Fibroblast of mammary gland (primary cell): ENCODE measurements at places on chromosomes 2 and 18.

DNA sequence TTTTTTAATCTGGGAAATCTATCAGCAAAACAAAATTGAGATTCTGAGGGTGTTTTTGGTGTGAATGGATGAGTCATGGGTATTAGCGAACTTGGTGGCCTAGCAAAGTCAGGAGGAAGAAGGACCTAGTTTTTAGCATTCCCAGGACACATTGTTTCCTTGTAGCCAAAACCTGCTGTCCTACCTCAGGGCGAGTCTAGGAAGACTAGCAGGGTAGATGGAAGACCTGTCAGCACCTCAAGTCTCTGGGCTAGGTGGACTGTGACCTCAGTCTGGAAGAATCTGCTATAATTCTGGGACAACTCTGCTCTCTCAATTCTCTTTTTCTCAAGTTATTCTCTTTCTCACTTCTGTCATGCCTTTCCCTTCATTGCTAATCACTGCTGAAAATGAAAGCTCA, 1399.3 kb upstream of the LRRTM1 start:
- no peak for DNase-seq

- no peak for DNase-seq
These were observed 53.2 kb downstream of the ZNF516 start for GRCh38 chr18:76441668-76442412.

- peak; percentile 75 for DNase-seq
These were observed 204.7 kb downstream of the INSIG2 start for GRCh38 chr2:118292991-118293390.

- no peak for DNase-seq
These were observed 34.6 kb upstream of the MAL start for GRCh38 chr2:94990956-94991355.

DNA sequence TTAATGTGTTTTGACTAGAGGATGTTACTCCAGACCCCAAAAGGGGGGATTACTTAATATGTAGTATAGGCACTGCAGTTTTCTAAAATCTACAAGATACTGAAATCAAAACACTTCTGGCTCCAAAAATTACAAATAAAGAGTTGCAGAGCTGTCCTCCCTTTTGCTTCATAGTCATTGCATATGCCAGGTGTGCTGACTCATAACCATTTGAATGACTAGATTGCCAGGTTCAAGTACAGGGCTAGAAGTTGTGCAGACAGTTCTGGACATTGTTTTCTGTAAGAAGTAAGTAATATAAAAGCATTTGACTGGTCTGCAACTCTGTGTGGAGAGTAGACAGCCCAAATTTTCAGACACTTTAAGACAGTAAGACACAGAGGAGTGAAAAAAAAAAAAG, 6.7 kb downstream of the CWC22 start:
- peak; percentile 48 for DNase-seq

GRCh38 chr2:15968280-15969178, 28.2 kb downstream of the MYCN start:
- DNase-seq, result no peak

GRCh38 chr18:61612517-61612916, 279.3 kb downstream of the CDH20 start:
- peak; percentile 8 for DNase-seq

DNA sequence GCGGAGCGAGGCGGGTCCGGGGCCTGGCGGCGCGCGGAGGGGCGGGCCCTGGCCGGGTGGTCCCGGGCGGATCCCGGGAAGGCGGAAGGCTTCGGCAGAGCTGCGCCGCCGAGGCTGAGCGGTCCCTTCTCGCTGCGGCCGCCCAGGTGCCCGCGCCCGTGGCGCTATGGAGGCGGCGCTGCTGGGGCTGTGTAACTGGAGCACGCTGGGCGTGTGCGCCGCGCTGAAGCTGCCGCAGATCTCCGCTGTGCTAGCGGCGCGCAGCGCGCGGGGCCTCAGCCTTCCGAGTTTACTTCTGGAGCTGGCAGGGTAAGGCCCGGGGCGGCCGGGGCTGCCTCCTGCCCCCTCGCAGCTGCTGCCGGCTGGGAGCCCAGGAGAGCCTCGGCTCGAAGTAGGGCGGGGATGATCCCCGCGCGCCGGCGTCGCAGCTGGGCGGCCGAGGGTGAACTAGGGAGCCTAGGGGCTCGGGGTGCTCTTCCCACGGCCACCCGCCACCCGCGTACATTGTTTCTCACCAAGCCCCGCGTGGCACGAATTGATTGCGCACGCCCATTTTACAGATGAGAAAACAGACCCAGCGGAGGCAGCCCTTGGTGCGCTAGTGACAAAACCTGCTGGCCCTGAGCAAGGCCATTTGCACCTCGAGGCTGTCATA, at the start of gene SLC66A3:
SLC66A3 (plus strand) TSS at position 87 of the 655 bp plus-strand sequence; CDS start at position 167, 80 bp downstream.
- DNase-seq, result peak; percentile 81

GRCh38 chr2:138782383-138782782, 2.2 kb upstream of the NXPH2 start:
- DNase-seq, result no peak

GRCh38 chr2:211946960-211947359, 591.6 kb downstream of the ERBB4 start:
- DNase-seq, result no peak

GRCh38 chr2:30984148-30984547, 154.1 kb downstream of the GALNT14 start:
- DNase-seq, result no peak

GRCh38 chr2:237766340-237766739, 32.2 kb upstream of the RBM44 start:
- peak; percentile 28 for DNase-seq

- DNase-seq, result peak; percentile 63
These were observed 60.7 kb upstream of the KIF5C start for GRCh38 chr2:148814143-148814859.

DNA sequence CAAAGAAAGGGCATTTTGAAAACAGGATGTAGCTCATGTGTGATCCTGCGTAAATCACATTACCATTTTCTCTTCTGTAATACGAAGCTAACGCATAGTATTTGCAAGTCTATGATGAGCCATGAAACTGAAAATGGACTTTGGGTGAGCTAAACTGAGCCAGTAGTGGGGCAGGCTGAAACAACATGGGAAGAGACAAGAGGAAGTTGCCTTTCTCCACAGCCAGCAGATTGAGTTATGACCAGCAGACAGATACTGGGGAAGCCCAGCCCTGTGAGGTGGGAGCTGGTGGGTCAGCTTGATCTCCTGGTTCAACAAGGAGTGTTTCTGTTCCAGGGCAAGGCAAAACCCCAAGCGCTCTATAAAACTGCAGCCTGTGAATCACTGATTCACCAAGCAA, 11.8 kb downstream of the CYRIA start:
- DNase-seq, result no peak

DNA sequence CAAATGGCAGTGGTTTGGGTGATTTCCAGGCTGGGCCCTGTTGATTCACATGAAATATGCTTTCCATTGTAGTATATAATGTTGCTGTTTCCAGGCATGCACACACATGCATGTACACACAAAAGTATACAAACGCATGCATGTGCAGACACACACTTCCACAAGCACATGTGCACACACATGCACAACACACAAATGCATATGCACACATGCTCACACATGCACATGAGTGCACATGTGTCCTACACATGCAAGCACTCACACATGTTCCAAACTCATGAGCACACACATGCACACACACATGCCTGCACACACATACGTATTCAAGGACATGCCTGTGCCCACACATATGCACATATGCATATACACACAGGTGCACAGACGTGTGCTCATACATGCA, 30.6 kb downstream of the SNTG2 start:
- DNase-seq, result no peak

DNA sequence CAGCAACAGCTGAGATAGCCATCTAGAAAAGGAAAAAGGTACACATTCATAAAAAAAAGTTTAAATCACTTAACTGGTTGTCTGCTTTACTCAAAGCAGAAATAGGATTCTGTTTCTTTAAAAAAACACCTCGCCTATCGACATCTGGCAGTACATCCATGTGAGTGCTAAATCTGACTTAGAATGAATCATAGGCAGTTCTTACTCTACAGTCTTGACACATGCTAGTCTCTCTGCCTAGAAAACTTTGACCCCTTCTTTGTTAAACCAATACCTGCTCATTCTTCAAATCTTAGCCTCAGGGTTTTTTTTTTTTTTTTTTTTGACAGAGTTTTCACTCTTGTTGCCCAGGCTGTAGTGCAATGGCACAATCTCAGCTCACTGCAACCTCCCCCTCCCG, 37.1 kb upstream of the GPR75 start:
- peak; percentile 83 for DNase-seq

GRCh38 chr2:38268001-38268400, 109.1 kb downstream of the ATL2 start:
- DNase-seq, result no peak

GRCh38 chr18:75211953-75212750, 1.6 kb downstream of the TSHZ1 start:
- no peak for DNase-seq

- no peak for DNase-seq
These were observed 52.1 kb upstream of the CNGA3 start for GRCh38 chr2:98293931-98294687.

DNA sequence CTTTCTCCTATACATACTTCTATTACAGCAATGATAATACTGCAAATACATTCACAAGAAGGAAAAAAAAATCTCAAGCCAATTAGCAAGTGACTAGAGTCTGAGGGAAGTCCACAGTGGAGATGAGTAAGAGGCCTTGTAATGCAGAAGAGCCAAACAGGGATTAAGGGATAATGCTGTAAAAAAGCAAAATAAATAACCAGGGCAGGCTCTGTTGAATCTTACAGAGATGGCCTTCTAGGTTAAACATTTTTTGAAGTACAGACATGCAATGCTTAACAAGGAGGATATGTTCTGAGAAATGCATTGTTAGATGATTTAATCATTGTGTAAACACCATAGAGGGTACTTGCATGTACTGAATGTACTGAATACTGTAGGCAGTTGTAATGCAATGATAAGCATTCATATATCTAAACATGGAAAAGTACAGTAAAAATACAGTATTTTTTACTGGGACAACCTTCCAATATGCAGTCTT, 122.1 kb upstream of the RMDN2 start:
- peak; percentile 88 for DNase-seq

GRCh38 chr2:15616429-15616828, 24.8 kb downstream of the DDX1 start:
- no peak for DNase-seq

DNA sequence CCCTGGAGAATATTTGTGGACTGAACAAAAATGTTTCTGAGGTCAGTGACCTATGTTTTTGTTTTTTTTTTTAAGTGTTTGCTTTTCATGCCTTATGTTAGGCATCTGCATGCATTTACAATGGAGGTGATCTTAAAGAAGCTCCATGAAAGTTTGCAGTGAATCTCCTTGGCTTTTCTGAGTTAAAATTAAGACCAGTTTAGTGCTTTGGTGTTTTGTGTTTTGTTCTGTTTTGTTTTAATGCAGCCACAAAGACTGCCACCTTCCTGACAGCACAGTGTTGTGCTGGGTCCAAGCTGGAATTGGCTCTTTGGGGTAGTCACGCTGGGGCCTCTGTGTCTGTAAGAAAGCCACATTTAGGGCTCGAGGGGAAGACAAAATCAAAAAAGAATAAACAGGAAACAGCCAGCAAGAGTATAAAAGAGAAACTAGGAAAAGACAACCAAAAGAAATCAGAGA, 396.2 kb downstream of the ARHGAP15 start:
- no peak for DNase-seq

- peak; percentile 13 for DNase-seq
These were observed 398.3 kb downstream of the TGIF1 start for GRCh38 chr18:3848316-3848715.

GRCh38 chr18:14577971-14578370, 34.6 kb upstream of the POTEC start:
- no peak for DNase-seq

GRCh38 chr2:238920053-238920452, 72.2 kb downstream of the TWIST2 start:
- no peak for DNase-seq

- no peak for DNase-seq
These were observed 187.8 kb downstream of the ANKRD44 start for GRCh38 chr2:197122821-197123220.
